ENCODE measurements at places on chromosomes 7 and 10.

DNA sequence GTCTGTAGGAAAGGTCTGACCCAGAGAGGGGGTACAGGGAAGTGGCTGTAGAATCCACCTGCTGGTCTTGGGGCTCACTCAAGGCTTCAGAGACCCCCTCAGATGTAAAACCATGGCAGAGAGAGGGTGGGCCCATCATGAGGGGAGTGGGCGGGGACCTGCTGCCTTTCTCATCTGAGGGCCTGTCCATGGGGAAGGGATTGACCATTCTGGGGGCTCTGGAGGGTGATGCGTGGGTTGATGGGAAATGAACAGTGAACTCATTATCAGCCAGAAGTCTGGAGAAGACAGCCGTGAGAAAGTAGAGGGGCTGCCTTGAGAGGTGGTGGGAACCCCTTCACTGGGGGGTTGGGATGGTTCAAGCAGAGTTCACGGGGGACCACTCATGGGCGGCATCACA is 66.8 kb downstream of the MINDY4 start:
- no peak for DNase-seq

DNA sequence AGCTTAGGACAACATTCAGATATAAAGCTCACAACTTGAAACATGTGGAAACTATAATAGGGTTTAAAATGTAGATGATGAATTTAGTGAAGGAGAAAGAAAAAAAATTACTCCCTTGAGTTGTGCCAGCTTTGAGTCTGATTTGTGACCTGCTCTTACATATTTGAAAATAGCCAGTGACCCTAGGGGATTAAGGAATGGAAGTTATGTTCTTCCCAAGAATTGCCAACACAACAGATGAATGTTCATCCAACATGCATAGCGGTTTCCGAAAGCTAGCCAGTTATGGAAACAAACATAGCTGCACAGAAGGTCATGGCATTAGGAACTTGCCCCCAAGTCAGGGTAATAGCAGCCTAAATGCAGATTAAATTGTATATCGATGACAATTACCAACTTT is 10.8 kb downstream of the TMEM196 start:
- DNase-seq, result no peak

GRCh38 chr7:30750683-30751650 is 968 bp upstream of the INMT start:
- DNase-seq, result peak; percentile 24

GRCh38 chr10:79392506-79393176 is 45.4 kb downstream of the PPIF start:
- DNase-seq, result no peak

DNA sequence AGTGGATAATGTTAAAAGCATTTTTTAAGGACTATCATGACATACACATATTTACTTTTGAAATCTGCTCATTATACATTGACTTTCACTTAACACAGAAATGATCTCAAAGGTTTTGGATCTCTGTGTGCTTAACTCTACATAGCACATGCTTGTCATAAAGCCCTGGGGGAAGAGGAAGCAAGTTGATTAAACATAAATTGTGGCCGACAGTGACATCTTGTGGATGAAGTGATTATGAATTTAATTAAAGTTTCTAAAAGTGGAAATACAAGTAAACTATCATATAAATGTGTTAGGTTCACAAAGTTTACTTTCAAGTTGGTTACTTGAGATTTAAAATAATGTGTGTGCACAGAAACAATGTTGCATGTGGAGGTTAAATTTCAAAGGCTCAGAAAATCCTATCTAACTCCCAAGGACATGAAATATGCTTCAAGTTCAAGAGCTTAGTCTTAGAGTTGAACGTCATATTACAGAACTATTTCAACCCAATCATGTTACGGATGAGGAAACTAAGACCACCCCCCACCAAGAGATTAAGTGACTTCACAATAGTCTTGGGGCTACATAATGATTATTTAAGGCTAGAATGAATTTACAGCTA is 1247.8 kb downstream of the GATA3 start:
- peak; percentile 13 for DNase-seq

DNA sequence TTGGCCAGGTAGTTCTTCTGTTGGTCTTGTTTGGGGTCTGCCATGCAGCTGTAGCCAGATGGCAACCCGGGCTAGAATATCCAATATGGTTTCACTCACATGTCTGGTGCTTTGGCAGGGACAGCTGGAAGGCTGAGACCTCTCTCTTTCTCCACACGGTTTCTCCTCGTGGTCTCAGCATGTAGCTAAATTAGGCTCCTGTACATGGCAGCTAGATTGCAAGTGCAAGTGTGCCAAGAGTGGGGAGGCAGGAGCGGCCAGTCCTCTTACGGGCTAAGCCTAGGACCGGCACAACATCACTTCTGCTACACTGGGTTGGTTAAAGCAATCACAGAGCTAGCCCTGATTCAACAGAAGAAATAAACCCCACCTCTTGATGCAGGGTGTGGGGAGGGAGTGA is 9.3 kb upstream of the PDE1C start:
- DNase-seq, result peak; percentile 72

GRCh38 chr10:131358741-131359442 is 47.4 kb upstream of the TCERG1L start:
- no peak for DNase-seq

DNA sequence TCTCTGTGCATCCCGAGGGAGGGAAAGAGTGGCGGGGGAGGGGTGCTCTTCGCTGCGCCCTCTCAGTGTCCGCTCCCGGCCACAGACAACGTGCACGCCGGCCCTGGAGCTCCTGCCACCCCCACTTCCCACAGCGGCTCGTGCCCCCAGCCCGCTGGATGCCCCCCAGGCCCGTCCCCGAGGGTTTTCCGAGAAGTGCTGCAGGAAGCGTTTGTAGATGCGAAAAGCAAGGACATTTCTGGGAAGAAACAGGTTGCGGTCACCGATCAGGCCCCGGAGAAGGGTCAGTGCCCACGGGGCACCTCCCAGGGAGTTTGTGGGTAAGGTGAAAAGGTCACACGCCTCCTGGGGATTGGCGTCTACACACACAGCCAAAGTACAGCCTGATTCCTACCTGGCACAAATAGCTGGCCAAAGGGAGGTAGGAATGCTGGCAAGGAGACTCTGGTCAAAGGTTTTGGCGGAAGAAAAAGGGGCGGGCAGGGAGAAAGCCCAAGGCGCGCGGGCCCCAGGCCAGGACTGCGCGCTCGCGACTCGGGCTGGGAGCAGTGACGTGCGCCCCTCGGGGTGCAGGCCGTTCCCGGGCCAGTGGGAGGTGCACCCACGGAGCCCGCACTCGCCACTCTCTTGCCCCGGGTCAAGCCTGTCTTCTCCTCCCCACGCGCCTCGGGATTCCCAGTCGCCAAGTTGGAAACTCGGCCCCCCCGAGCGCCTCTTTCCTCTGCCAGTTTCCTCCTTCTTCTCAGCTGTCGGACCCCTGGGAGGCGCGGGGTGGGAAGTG is 1.5 kb upstream of the NRP1 start:
- no peak for DNase-seq

DNA sequence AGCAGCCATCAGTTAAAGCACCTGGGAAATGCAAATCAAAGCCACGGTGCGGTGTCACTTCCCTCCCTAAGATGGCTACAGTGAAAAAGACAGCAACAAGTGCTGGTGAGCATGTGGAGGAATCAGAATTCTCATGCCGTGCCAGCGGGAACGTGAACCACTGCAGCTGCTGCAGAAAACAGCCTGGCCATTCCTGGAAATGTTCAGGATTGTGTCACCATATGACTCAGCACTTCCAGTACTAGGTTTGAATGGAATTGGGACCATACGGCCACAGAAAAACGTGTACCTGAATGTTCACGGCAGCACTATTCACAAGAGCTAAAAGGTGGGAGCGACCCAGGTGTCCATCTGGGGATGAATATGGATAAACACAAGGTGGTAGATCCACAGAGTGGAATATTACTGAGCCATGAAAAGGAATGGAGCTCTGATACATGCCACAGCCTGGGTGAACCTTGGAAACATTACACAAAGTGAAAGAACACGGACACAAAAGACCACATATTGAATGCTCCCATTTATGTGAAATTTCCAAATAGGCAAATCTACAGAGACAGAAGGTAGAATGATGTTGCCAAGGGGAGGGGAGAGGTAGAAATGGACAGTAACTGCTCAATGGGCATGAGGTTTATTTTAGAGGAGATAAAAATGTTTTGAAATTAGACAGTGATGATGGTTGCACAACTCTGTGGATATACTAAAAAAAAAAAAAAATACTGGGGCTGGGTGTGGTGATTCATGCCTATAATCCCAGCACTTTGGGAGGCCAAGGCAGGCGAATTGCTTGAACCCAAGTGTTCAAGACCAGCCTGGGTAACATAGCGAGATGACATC is 61.6 kb downstream of the MICALL2 start:
- DNase-seq, result no peak

DNA sequence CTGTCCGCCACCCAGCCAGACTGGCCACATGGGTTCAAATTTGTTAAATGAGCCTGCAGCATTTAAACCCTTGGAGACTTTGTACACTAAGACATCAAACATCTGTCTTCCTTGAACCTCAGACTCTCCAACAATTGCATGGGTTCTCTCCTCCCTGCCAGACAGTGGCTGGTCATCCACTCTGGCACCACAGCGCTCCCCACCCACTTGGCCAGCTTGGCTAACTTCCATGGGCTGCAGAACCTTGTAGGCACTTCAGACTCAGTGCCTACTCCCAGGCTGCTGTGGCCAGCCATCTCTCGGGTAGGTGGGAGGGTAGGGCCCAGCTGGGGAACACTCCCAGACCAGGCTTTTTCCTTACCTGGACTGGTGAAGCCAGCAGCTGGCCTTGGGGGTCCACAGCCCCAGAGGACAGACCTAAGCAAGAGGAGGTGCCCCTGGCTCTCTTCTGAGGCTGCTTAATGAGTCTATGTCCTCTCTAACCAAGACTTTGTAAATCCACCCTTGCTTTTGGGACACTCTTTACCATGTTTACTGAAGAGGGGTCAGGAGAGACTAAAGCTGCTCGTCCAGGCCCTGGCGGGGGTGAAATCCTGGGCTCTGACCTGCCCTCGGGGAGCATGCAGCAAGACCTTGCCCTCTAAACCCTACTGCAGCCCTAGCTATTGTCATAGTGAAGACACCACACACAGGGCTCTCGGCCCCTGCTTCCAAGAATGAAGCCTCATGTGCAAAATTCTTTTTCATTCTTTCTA is 82.7 kb downstream of the ARHGAP22 start:
- DNase-seq, result no peak

DNA sequence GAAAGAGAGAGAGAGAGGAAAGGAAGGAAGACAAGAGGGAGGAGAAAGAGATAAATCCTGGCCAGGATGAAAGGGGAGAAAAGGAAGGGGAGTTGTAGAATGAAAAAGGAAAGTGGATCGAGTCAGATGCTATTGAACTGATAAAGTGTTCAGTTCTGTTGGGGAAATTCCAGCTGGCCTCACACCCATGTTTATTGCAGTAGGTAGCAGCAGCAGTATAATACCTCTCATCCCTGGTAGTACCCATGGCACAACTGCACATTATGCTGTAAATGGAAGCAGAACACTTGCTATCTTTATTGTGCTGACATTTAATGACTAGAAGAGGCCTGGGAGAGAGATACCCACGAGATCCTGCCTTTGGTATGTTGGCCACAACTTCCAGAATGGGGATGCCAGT is 178.1 kb downstream of the EVX1 start:
- DNase-seq, result no peak

- no peak for DNase-seq
Observed at GRCh38 chr10:67666416-67667034, 29.5 kb downstream of the CTNNA3 start.

- no peak for DNase-seq
Observed at GRCh38 chr7:46129831-46130230, 208.8 kb upstream of the IGFBP3 start.

DNA sequence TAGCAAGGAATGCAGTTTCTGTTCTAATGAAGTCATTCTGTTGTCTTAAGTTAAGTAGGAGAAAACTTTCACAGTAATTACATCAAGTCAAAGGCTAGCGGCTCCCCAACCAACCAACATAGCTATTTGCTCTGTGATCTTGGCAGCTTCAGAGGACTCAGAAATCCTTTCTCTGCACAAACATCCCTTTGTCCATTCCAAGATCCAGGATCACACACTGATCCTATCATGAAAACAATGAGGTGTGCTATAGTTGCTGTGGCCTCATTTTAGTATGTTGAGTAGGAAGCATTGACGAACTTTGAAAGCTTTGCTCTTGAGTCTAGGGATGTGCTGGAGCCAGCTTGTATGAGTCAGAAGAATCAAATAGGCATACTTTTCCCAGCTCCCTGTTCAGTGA is 218.2 kb upstream of the PRSS58 start:
- DNase-seq, result no peak

DNA sequence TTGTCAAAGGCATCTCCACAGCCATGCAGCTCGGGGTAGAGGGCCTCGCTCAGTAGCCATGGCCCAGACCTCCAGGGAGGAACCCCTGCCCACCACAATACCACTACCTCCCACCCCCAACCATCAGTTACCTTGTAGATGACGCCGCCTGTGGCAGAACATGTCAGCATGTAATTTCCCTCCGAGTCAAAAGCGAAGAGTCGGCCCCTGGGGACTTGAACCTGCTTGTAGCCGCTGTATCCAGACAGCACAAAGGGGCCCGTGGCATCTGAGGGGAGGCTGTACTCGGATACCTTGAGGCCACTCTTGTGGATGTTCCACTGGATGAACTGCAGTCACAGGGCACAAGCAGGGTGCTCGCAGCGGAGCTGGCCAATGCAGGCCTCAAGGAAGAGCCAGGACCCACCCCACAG is 16.3 kb upstream of the CYREN start:
- no peak for DNase-seq

DNA sequence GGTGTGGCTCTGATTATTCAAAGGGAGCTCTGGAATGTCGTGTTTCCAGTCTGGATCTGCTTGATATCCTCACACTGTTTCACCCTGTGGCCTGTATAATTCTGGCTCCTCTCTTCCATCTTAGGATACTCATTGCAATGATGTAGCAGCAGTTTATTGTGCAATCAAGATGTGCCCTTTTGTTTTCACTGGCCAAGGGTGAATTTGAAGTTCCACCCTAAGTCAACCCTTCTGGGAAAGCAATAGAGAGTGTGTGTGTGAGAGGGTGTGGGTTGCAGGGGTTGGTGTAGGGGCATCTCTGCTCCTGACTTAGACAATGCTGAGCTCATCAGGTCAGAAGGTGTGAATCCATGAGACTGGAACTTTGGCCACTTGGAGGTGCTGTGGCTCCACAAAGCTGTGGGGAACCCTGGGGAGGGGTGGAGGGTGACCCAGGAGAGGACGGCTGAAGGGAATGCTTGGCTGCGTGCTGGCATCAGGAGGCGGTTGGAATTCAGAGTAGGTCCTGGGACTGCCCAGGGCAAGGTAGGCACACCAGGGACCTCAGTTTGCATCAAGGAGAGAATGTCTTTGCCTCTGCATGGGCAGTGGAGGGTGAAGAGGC is 118.0 kb upstream of the PRSS58 start:
- no peak for DNase-seq

All from NCI-H1694 treated with DMSO at 0.1 percent for 48 hours (cell line).